H9 (cell line): ENCODE measurements at places on chromosomes 6 and 20. TPM values are rescaled to one million over a fixed set of nuclear protein-coding genes. Genes with fewer than 3 reads are reported as not detected.

The EYS gene
- 0.11 TPM in 1 of 2 replicates, not detected in the other for total RNA-seq

The FGD2 gene
- 0.09 and 0.13 TPM in 2 replicates for total RNA-seq

The SNX5 gene
- 179 and 194 TPM in 2 replicates for total RNA-seq

The FAXC gene
- 17.2 and 17.7 TPM in 2 replicates for total RNA-seq

The FAM83D gene
- 48.1 and 51.6 TPM in 2 replicates for total RNA-seq

The PRIM2 gene
- 43.0 and 44.3 TPM in 2 replicates for total RNA-seq

The C4A gene
- 4.3 and 5.1 TPM in 2 replicates for total RNA-seq

The CTCFL gene
- total RNA-seq: 0.79 and 0.90 TPM in 2 replicates

The CPXM1 gene
- 69.0 and 70.0 TPM in 2 replicates for total RNA-seq
